ENCODE measurements at places on chromosomes 3 and 15.

DNA sequence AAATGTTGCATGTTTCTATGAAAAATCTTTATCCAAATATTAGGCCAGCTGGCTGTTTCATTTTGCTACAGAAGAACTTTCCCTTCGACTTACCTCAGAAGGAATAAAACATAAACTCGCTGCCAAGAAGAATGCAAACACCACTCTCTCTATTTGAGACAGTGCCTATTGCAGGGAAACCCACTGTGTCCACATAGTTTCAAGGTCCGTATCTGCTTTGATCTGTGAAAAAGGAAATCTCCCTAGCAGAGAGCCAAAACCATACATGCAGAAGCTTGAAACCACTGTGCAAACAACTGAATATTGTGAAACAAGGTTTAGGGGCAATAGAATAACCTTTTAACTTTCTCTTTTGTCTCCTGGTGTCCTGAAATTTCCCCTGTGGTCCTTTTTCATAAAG is 35.0 kb upstream of the CAPN7 start:
- DNase-seq, result no peak

DNA sequence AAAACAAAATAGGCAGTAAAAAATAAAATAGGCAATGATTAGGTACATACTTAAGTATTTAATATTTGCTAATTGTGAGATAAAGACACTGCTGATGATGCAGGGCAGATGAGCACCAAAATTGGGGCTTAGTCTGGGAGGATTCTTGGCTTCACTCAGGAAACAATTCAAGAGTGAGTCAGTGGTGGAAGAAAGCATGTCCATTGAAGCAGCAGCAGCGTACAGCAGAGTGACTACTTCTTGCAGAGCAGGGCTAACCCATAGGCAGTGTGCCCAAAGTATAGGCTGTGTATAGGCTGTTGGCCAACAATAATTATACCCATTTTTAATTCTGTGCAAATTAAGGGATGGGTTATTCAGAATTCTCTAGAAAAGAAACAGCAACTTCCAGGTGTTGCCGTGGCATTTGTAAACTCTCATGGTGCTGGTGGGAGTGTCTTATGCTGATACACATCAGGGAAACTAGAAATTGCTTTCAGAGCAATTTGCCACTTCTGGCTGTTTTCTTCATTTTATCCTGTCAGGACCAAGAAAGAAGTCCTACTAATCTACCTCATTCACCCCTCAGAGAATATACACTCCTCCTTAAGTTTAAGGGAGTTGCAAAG is 317.3 kb upstream of the NAALADL2 start:
- no peak for DNase-seq

DNA sequence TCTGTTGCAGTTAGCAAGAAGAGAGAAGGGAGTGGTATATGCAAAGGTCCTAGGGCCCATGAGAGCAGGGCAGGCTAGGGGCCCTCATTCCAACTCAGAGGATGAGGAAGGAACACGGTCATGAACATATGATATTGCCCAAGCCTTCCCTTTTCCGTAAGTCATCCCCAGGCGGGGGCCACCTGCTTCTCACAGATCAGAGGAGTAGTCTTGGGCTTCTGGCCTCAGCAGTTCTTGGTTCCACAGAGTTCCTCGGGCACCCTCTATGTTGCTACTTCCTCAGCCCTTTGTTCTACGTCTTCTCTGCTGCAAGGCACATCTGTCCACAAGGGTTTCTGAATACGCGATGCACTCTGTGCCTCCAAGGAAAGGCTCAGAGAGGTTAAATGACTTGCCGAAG is 25.3 kb downstream of the EPHB3 start:
- DNase-seq, result no peak

DNA sequence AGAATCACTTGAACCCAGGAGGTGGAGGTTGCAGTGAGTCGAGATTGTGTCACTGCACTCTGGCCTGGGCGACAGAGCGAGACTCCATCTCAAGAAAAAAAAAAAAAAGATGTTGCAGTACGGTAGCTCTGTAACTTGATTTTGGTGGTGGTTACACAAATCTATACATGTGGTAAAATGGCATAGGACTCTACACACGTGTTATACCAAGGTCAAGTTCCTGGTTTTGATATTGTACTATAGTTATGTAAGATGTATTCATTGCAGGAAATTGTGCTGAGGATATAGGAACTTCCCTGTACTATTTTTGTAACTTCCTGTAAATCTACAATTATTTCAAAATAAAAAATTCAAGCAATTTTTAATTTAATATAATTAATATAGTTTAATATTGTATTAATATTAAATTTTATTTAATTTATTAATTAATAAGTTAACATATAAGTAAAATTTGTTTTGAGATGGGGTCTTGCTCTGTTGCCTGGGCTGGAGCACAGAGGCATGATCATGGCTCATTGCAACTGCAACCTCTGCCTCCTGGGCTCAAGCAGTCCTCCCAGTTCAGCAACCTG is 9.9 kb downstream of the MYD88 start:
- no peak for DNase-seq

DNA sequence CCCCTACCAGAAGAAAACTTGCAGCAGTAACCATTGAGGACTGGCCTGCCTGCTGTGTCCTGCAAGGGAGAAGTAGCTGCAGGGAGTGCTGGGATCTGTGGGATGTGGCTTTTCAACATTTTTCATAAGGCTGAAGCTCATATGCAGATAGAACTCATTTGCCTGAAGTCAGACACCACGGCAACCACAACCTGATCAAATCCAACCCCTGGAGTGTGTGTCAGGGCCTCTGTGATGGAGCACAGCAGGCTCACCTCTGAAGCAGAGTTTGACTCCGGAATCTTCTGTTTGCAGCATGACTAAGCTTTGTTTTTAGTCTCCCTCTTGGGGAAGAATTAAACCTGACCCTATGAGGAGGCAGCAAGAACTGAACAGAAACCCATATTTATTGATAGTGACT is 508.7 kb downstream of the AGBL1 start:
- DNase-seq, result no peak

- no peak for DNase-seq
Measured at GRCh38 chr15:31300208-31300661, 26.4 kb upstream of the KLF13 start.
